Anterior cingulate cortex (tissue), 58 donors: ENCODE measurements at places on chromosomes 7 and 10.

DNA sequence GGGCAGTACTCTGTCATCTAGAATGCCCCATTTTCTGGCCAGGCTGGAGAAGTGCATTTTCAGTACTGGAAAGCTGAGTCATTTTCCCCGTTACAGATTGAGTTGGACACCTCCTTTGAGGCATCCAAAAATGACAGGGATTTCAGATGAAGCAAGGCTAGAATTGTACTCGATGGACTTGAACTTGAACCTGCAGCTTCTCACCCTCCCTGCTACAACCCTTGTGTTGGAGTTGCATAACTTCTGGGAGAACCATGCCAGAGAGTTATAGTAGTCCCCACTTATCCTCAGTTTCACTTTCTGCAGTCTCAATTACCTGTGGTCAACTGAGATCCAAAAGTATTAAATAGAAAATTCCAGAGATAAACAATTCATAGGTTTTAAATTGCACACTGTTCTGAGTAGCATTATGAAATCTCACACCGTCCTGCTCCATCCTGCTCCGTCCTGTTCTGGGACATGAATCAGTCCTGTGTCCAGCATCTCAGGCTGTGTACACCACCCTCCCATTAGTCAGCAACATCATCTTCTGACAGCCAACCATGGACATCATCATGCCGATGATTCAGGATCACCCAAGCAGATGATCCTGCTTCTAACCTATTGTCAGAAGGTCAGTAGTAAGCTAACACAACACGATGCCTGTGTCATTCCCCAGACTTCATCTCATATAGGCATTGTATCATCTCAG lies 363.7 kb downstream of the DPP6 start:
- no peak for DNase-seq

DNA sequence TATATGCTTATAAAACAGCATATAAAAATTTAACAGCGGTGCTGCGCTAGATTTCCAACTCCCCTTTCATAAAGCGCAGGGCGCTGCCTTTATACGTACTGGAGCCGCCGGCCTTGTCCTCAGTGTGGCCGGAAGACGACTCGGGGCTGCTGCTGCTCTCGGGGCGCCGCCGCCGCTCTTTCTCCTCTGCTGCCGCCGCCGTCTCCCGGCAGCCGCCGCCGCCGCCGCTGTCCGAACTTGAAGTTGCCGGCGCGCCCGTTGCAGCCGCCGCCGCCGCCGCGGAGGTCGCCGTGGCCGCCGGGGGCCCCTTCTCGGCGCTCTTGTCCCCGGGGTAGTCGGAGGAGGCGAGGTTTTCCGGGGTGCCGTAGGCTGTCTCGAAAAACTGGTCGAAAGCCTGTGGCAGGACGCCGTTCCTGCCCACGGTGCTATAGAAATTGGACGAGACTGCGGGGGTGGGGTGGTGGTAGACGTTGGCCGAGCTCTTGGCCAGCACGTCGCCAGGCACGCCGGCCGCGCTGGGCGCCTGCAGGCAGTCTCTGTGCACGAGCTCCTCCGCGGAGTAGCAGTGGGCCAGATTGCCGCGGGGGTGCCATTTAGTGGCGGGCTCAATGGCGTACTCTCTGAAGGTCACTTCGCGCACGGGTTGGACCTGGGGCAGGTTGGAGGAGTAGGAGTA lies 557 bp downstream of the HOXA11 start:
- DNase-seq, result no peak

DNA sequence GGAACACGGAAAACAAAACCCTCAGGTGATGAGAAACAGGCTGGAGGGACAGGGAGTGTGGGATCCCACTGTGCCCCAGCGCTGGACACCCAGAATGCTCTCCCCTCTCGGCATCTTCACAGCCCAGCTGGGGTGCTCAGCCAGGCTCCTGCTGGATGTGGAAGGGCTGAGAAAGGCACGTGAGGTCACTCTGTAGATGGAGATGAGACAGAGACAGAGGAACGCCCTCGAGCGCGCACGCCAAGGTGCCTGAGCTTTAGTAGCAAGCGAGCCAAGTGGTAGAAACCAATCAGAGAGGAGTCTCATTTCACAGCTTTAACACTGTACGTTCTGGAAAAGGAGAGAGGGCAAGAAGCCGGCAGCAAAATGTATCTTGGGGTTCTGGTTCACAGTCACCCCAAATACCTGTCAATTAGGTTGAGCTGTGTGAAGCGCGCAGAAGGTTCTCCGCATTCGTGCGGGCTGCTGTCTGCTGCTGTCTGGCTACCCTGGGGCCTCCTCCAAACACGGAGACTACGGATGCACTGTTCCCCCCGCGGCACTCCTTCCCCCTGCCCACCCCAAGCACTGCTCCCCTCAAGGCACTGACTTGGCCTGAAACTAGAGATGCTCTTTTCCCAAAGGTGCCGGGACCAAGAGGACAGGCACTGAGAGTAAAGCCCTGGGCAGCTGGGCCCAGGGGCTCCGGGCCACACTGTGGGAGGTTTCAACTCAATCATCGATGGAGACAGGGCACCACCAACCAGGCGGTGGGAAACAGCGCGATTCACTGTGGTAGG lies 91.4 kb downstream of the ZRANB1 start:
- no peak for DNase-seq

GRCh38 chr7:142476077-142476476 lies 218.2 kb upstream of the PRSS58 start:
- no peak for DNase-seq

GRCh38 chr7:148773334-148773733 lies 74.6 kb downstream of the CUL1 start:
- DNase-seq, result no peak

DNA sequence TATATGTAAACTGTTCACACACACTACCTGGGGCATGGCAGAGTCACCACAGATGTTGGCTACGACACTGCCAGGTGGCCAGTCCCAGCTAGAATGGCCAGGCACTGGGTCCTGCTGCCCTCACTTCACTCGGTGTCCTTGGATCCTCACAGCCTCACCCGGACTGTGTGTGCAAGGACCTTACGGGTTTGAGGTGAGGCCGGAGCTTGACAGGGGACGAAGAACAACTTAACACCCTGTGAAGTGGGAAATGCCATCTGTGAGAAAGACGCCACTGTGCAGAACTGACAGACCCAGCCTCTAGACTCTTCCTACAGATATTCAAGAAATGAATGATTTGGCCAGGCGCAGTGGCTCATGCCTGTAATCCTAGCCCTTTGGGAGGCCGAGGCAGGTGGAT lies 46.7 kb downstream of the KLRG2 start:
- DNase-seq, result no peak

DNA sequence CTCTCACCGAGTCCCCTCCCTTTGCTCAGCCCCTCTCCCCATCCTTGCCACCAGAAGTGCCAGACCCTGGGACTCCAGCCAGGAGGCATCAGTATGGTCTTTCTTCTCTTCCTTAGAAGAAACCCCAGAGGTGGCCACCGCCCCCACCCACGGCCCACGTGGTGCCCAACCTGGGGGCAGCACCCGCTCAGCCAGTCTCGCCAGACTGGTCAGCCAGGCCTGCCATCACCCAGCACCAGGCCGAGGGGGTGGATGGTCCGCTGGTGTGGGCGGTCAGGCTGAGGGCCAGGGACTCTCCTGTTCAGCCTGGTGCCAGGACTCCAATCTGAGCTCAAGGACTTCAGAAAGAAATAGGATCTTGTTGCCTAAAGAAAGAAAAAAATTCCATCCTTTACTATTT lies 5.8 kb upstream of the CLDN4 start:
- DNase-seq, result no peak

- no peak for DNase-seq
These were observed 247.0 kb upstream of the PPP2R2D start for GRCh38 chr10:131653554-131654470.

DNA sequence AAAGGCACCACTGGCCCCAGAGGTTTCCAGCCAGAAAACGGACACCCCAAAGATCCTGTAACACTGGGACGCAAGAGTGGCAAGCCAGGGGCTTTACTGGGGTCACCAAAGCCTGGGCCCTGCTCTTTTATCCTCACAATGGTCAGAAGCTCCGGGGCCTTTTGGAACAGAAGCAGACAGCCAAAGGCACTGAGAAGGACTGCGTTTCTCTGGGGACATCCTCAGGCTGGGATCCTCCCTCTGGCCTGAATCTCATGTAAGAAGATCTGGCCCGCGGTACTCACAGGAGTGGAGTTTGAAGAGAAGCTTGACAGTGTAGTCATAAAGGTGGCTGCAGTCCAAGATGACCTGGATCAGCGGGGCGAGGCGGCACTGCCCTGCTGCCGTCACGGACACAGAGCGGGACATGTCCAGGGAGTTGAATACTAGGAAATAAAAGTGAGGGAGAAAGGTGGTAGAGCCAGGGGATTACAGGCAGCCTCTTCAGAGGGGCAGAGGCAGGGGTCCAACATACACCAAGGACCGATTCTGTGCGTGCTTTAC lies 81.4 kb downstream of the SPDYE5 start:
- DNase-seq, result no peak

GRCh38 chr7:140041659-140042385 lies 20.9 kb downstream of the PARP12 start:
- no peak for DNase-seq

GRCh38 chr7:97075928-97076327 lies 41.6 kb upstream of the SDHAF3 start:
- no peak for DNase-seq
